ENCODE measurements at places on chromosomes 1 and 21.

GRCh38 chr1:220741825-220742224 is 6.3 kb upstream of the MTARC2 start:
- no peak for DNase-seq

GRCh38 chr1:37862330-37862729 is 2.9 kb upstream of the MTF1 start:
- no peak for DNase-seq

GRCh38 chr21:34908419-34909055 is 140.6 kb downstream of the RUNX1 start:
- DNase-seq, result no peak

DNA sequence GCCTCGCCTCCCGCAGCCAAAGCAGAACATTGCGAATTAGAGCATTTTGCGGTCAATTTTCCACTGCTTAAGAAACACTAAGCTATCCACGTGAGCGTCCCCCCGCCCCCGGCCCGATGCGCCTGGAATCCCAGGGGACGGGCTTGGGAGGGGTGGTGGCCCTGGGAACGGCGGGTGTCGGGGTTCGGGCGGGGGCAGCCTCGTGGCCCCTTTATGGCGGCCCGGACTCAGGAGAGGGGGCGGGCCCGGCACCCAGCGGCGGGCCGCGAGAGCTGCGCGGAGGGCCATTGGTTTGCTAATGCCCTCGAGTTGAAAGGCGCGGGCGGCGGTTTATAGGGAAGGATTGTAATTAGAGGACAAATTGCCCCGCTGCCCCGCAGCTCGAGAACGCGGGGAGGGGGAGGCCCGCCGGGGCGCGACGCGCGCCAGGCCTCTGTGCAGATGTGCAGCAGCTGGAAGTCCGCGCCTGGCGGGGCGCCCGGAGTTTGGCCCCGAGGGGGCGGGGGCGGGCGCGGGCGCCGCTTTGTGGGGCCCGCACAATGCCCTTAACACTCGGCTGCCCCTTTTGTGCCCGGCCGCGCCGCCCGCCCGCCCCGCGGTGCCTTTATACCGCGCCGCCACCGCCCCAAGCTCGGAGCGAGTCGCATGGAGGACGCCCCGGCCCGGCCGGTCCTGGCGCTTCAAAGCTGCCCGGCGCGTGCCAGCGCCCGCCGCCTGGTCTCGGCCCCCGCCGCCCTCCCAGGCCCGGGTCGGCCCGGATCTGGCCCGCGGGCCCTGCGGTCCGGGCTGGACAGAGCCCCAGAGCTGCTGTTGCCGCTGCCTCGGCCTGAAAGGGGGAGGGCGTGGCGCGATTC is 1.9 kb upstream of the HES3 start:
- no peak for DNase-seq

DNA sequence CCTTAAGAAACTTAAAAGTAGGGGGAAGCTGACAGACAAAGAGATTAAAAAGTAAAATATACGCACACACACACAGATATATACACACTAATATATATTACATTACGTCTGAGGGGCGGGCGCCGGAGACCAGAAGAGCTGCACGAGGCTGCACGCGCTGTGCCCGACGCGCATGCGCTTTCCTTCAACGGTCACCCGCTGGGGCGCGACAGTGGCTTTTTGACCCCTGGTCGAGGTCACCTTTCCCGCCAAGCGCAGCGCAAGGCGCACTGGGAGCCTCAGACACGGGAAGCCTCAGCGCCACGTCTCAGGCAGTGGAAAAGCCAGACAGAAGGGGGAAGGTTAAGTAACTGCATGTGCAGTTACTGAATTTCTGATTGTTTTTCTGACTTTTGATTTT is at the start of gene HORMAD1:
TSS of gene HORMAD1 (minus strand) at position 193 of the 400 bp plus-strand sequence. CDS start 1,390 bp downstream, outside the sequence.
- no peak for DNase-seq

DNA sequence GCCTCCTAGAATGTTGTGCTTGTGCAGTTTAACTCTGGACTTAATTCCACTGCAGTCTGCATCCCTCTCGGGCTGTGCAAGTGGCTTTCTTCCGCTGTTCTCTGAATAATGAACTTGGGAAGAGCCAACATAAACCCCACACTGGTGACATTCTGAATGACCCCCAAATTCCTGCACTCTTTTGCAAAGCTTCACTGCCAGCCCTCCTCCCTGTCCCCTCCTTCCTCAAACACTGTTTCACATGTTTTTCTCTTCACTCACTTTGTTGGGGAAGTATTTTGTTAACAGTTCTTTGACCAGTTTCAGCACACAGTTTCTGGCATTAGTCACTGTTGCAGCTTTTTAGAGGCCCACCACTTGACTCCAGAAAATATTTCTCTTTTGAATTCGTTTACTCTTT is 39.7 kb downstream of the GNG12 start:
- no peak for DNase-seq

GRCh38 chr21:46457801-46458314 is 833 bp upstream of the DIP2A start:
- DNase-seq, result peak; percentile 51

DNA sequence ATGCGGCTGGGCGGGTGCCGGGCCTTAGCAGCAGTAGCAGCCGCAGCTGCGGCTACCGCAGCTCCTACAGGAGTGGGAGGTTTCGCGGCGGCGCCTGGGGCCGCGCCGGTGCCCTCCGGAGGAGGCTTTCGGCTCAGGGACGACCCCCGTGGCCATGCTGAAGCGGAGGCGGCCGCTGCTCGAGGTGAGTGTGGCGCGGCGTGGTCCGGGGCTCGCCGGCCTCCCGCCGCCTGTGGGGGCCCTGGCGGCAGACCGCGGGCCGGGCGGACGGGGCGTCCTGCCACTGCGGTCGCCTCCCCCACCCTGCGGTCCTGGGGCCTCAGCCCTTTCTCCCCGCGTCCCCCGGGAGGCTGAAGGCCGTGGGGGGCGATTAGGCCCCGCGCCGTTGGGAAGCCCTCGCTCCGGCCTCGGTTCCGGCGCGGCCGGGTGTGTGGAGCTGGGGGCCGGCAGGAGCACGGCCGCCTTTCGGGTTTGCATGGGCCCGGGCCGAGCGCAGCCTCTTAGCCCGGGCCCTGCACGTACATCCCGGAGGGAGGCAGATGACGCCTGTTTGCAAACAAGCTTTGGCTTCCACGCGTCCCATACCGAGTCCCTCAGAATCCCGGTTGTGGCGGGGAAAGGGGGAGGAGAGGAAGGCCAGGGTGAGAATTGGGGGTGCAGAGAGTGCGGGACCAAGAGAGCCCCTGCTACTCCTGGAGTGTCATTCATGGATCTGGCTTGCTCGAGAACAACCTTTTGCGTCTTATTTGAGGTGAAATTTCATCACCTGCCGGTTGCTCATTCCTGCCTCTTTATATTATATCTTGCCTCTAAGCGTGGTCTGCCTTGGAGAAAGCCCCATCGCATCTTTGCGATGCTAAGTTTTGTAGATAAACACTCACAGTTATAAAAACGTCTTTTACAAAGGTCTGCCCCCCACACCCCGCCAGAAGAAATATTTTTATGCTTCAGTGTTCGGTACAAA is 613 bp downstream of the ZFYVE9 start:
- peak; percentile 40 for DNase-seq

GRCh38 chr1:104671684-104672353 is 922.1 kb downstream of the AMY1C start:
- DNase-seq, result no peak

DNA sequence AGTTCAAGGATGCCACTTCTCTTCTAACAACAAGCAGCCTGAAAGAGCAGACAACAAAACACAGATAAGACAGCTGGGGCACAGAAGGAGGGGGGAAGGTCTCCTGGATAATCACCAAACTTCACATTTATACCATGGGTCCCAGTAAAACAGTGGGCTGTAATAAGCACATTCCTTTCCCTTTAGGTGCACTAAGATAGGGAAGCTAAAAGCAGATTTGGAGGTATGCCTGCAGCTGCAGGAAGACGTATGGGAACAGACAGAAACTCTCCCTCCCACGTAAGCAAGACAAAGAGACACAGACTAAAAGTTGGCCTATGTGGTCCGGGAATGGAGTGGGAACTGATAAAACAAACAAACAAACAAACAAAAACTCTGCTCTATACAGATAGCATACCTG is 612.1 kb downstream of the MRPL39 start:
- DNase-seq, result no peak

GRCh38 chr21:33268737-33269441 is 2.7 kb downstream of the IL10RB start:
- DNase-seq, result no peak

- DNase-seq, result no peak
These were observed 21.1 kb downstream of the KCNN3 start for GRCh38 chr1:154848983-154849382.

DNA sequence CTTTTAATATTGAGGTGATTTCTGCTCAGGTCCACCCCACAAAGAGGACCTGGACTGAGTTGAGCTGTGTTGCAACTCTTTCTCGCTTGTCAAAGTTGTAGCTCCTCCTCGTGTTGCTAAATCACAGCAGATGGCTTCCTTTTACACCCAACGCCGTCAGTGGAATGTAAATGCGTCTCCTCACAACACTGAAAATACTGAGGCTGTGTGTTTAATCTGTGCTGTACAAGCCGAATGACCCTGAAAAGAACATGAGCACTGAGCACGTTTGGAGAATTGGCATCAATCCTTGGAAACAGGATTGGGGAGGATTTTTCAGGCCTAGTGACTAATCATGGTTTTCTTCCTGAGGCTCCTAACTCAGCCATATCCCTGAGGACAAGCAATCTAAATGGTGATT is 196.0 kb downstream of the CRB1 start:
- DNase-seq, result no peak

DNA sequence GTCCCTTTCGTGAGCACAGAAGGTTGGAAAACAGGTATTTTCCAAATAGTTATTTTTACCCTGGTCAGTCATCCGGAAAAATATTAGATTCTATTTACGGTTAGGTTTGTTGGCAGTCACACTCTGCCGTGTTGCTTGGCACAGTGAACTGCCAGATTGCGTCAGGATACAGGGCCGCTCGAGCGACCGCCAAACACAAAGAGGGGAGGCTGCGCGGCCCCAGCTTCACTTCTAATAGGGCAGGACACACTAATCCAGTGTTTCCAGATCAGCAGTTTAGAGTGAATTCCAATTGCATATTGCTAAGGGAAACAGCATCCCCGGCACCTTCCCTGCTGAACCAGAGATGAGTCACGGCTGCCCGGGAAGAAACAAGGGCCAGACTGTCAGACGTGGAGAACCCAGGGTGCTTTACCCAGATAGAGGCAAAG is 22.9 kb downstream of the UMODL1 start:
- DNase-seq, result no peak

DNA sequence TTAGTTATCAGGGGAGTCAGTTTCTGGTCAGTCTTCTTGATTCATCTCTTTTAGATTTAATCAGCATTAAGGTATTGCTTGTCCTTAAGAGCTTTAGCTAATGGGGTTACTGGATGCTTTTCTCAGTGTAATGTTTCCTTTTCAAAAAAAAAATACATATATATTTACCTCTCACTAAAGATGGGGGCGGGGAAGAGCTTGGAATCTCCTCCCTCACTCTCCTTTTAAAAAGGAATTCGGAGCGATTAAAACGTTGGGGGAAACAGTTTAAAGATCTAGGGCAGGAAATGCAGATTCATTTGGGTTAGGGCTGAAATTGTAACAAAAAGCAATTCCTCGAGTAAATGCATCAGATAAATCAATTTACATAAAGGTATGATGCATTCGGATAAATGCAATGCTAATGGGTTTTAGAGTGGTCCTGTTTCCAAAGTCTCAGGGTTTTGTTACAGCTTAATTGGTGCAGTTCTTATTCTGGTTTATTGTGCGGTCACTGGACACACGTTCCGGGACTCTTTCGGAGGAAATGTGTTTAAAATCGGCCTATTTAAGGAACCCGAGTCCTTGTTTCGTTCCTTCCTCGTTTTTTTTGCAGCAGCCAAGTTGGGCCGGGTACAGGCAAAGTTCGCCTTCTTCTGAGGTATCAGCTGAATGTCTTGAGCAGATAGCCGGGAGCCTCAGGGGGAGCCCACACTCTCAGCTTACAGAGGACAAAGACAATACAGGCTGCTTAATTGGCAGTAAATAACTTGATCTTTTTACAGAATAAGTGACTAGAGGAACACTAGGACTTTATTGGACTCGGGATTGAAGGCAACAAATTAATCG is 1.6 kb downstream of the LMO4 start:
- no peak for DNase-seq

DNA sequence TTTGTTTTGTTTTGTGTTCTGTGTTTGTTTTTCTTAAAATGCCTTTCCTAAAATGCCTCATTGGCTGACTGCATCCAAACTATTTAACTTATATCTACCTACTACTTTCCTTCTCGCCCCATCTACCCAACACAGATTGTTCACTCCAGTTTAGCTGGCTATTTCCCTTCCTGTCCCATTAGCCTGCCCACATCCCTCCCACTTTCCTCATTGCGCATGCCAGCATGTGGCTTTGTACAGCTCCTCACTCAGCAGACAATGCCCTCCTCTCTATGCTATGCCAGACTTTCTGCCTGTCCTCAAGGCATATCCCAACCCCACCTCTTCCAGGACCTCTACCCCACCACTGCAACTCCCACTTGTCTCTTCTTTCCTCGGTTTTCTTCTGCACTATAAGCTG is 94.7 kb upstream of the C1orf21 start:
- no peak for DNase-seq

DNA sequence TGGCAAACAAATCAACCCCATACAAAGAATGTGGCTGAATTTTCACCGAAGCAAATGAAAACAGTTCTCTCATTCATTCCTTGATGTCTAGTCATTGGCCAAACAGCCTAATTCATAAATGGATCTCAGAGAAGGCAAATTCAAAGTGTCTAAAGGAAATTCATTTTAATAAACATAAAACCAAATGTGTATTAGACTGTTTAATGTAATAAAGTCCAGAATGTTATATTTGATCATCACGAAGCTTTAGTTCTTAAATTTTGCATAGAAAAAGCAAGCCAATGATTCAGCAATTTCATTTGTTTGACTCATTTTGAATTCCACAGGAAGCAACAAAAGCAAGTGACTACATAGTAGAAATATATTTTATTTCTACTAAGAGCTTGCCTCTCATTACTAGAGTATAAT is 379.2 kb upstream of the ADAMTS5 start:
- DNase-seq, result no peak

DNA sequence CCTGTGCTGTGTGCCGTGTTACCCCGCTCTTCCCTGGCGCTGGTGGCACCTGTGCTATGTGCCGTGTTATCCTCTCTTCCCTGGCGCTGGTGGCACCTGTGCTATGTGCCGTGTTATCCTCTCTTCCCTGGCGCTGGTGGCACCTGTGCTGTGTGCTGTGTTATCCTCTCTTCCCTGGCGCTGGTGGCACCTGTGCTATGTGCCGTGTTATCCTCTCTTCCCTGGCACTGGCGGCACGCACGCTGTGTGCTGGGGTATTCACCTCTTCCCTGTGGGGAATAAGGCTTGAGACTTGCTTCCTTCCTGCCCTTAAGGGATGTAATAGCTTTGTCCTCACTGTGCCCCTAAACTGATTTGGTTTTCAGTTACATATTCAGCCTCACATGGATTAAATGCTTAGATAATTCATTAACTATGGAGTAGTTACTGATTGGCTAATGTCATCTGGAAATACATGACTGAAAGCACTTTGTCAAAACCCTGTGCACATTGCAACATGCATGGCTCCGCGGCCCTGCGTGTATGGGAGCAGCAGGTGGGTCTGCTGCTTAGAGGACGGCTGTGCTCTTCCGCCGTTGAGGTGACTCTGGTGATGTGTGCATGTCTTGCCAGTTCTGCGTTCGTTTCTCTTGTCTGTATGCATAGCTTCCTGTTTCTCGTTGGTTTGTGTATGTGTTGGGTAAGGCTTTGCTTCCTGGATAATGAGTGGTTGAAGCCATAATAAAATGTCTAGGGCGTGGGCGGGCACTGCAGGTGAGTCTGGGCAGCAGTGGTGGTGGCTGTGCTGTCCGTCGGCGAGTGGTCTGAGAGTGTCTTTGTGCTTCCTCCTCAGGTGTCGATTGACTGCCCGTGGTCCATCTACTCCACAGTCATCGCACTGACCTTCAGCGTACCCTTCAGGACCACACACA is 17.9 kb upstream of the PWP2 start:
- DNase-seq, result no peak

Data from head of caudate nucleus (tissue), 42 donors.